Mesothelial cell of epicardium (in vitro differentiated cells): ENCODE measurements at places on chromosomes 11 and 22. TPM values are rescaled to one million over a fixed set of nuclear protein-coding genes. Genes with fewer than 3 reads are reported as not detected.

- DNase-seq = no peak
Measured at GRCh38 chr22:41127451-41127850, 35.1 kb downstream of the EP300 start.

DNA sequence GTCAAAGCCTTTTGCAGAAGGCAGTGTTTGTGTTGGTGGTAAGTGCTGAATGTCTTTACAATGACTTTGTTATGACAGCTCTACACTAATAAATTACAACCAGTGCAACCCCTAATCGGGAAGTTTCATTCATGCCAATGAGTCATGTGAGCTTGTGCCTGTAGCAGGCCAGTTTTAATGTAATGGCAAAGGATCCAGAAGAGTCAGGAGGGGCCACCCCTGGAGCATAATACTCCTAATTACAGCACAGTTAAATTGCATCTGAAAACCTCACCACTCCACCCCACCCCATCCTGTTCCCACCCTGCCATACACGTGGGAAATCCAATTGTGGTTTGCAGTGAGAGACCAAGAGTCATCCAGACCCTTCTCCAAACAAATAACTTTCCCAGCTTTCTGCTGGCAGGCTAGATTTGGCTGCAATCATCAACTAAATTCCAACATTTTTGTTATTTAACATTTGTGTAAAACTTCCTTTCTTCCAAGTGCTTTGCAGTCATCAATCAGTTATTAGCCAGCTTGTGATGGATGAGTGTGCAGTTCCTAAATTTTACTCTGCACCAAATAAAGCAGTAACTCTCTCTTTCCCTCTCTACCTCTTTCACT lies 277.3 kb upstream of the FAT3 start:
- DNase-seq = no peak

DNA sequence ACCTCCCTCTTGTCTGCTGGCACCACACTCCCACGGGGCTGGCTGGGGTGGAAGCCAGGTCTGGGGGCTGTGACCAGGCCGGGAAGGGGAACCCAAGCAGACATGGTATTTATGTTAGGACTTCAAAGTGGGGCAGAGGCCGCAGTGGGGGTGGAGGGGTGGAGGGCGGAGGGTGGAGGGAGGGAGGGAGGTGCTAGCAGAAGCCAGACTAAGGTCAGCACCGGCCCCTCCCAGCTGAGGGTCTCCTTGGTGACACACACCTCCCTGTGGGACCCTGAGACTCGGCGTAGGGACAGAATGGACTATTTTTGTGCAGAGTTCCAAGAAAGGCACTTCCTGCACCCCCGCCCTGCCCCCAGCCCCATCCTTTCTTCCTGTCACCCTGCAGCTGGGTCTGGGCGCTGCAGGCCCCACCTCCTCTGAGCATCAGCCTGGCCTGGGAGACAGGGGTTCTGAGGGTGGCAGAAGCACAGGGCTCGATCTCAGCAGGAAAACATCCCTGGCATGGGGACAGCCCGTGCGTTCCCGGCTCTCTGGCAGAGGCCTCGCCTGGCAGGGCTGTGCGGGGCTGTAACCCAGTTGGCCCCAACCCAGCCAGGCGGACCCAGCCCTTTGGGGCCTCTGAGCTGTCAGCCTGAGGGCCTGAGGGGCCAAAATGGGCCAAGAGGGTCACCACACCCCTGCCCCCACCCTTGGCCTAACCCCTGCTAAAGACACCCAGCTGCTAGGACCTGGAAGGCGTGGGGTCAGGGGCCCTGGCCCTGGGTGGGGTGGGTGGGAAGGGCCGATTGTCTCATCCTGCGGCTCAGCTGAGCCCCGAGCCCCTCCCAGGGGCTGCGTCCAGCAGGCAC lies 9.6 kb upstream of the CD248 start:
- no peak for DNase-seq

- no peak for DNase-seq
Measured at GRCh38 chr22:24325105-24325757, 54.6 kb downstream of the SPECC1L start.

GRCh38 chr11:108586600-108586999 lies 7.0 kb downstream of the EXPH5 start:
- no peak for DNase-seq

DNA sequence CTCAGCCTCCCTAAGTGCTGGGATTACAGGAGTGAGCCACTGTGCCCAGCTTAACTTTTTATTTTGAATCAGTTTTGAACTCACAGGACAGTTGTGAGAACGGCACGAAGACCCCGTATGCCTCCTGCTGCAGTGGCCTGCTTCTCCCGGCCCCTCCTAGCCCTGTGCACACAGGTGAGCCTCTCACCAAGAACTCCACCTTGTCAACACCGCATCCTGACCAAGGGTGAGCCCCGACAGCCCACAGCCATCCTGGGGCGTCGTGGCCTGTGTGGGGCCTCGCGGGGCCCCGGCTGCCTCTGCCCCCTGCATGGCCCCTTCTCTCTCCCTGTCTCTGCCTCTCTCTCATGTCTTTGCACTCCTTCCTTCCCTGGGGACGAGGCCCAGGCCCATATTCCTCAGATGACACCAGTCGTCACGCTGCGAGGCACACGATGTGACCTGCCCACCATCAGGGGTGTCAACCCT lies 38.8 kb downstream of the GNB1L start:
- peak; percentile 29 for DNase-seq

DNA sequence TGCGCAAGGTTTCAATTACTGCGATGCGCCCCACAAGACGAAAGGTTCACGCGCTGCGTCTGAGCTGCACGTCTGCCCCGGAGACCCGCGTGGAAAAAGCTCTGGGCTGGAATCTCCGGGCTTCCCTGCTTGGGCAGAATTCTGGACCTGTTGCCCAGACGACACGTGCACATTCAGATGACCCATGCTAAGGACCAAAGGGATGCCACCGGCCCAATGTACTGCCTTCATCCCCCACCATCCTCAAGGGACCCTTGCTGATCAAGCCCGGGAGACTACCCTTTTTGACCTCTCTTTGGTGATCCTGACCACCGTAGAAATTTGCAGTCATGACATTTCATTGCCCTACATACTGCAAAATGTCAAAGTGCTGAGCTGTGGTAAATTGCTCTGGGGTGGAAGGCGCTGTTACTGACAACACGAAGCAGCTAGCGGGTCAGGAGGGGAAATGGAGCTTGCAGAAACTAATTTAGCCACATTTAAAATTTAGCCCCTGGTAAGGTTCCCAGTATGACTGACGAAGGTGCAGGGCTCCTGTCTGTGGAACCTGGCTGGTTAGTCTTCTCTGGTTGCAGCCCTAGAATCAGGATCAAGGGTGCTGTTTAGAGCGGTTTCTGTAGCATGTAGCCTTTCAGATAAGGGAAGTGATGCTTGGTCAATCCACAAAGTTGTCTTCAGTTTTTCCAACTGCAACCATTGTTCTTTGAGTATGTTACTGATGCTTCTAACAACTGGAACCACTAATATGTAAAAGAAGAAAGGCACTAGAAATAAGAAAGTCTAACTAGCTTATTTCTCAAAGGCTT lies 81.9 kb downstream of the PRR5L start:
- DNase-seq = no peak

DNA sequence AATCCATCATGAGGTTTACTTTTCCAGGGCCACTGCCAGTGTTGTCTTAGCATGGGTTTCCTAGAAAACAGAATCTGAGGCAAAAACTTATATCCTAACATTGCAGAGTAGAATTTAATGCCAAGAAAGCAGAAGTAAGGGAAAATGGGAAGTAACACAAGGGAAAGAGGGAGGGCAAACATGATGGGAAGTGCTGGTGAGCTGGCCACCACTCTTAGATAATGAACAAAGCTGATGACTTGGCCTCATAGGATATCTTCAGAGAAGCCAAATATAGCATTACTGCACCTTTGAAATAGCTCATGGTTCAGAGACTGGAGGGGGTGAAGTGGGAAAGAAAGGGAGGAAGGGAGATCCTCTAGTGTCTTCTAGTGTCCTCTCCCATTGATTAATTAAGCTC lies 24.8 kb upstream of the CALCB start:
- no peak for DNase-seq

DNA sequence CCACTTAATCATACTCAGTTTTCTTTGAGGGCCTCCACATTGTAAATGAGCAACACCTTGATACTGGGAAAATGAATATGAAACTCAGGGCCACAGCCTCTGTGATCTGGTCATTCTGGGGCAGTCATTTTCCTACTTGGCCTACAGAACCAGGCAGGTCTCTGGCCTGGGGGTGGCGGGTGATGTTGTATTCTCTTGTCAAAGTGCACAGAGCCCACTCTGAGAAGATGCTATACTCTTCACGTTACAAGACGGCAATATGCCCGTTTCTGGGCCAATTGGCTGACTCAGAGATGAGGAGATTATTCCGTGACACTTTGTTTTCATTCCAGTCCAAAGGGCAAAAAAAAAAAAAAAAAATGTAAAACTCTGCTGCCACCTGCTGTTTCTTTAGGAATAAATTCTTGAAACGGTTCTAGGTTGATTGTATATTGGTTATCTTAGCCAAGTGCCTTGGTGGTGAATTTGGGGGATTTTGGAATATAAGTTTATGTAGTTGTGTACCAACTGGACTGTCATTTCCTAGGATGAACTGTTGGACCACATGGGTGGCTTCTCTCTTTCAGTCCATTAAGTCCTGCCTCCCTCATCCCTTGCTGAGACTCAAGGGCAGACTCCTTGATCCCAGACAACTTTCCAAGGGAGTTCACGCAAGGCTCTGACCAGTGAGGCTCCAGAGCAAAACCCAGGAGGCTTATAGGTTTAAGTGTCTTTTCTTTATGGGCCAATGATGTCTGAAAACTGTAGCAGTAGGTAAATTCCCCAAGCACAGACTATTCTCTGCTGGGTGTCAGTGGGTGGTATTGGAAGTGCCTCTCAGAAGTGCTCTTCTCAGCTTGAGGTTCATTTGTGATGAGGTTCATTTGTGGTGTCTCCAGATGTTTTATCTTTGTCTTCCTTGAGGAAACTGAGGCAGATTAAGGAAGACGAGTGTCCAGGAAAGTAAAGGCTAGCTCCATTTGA lies 18.2 kb downstream of the ADM start:
- no peak for DNase-seq

GRCh38 chr22:43213051-43213450 lies 26.1 kb upstream of the TTLL12 start:
- no peak for DNase-seq

The MMP3 gene
- total RNA-seq = not detected in 3 replicates

The ZDHHC13 gene
- 14.2 to 19.1 TPM (median 17.3 TPM) in 3 replicates for total RNA-seq

The HTR3A gene
- not detected in 3 replicates for total RNA-seq

The PHLDB1 gene
- total RNA-seq = 138 to 148 TPM (median 139 TPM) in 3 replicates
